ENCODE measurements at places on chromosomes 13 and 19.

DNA sequence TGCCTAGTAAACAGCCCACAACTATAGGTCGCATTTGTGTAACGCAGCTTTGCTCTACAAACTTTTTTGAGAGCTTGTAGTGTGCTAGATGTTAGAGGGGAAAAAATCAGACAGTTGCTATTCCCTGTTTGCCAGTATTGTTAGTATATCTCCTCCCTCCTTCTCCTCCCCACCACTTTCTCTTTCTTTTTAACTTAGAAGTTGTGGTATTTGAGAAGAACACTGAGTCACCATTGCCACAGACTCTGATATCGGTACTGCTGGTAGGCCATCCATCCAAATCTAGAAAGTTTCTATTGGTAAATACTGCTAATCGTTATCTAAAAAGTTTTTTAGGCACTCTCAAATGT, 666 bp downstream of the POMP start:
- DNase-seq: no peak

- DNase-seq: no peak
Observed at GRCh38 chr13:80604098-80604497, 263.2 kb upstream of the SPRY2 start.

GRCh38 chr19:48969276-48970138, 4.4 kb downstream of the FTL start:
- no peak for DNase-seq

DNA sequence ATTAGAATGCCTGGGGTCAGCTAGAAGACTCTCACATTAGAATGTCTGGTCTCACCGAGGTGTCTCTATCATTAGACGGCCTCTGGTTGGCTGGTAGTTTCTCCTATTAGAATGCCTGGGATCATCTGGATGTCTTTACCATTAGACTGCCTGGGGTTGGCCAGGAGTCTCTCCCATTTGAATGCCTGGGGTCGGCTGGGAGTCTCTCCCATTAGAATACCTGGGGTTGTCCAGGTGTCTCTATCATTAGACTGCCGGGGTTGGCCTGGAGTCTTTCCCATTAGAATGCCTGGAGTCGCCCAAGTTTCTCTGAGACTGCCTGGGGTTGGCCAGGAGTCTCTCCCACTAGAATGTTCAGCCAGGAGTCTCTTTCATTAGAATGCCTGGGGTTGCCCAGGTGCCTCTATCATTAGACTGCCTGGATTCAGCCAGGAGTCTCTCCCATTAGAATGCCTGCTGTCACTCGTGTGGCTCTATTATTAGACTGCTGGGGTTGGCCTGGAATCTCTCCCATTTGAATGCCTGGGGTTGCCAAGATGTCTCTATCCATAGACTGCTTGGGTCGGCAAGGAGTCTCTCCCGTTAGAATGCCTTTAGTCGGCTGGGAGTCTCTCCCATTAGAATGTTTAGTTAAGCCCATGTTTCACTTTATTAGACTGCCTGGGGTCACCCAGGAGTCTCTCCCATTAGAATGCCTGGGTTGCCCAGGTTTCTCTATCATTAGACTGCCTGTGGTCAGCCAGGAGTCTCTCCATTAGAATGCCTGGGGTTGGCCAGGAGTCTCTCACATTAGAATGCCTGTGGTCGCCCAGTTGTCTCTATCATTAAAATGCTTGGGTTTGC, 1467.8 kb downstream of the UQCRFS1 start:
- DNase-seq: no peak

DNA sequence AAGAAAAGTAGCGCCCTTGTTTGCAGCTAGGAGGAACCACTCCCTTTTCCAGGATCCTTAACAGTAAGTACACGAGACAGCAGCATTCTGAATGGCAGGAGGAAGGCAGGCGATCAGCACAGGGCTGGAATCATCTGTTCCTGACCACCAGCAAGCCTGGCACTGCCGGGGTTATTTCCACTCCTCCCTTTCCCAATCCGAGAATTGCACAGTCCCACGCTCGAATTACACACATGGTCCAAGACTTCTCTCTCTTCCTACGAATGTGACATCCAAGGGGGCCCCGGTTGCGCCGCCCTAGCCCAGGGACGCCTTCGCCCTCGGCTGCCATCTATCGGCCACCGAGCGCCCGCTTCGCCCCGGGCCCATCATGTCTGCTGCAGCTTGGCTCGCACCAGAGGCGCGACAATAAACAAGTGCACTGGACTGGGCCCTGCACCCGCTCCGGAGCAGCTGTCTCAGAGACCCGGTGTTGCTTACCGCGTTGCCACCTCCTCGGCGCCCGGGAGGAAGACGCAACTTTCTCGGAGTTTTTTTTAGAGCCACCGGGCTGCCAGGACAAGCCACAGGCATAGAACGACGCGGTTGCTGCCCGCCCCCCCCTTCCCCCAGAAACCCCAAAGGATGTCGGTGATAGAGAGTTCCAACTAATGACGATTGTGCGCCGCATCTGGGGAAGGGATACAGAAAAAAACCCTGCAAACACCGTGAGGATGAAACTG, at the start of gene SLITRK5:
SLITRK5 (plus strand) TSS at position 341 of the 722 bp plus-strand sequence. CDS start 4,018 bp downstream, outside the sequence.
- DNase-seq: peak; percentile 96

GRCh38 chr13:42055500-42056085, 7.1 kb downstream of the DGKH start:
- no peak for DNase-seq

DNA sequence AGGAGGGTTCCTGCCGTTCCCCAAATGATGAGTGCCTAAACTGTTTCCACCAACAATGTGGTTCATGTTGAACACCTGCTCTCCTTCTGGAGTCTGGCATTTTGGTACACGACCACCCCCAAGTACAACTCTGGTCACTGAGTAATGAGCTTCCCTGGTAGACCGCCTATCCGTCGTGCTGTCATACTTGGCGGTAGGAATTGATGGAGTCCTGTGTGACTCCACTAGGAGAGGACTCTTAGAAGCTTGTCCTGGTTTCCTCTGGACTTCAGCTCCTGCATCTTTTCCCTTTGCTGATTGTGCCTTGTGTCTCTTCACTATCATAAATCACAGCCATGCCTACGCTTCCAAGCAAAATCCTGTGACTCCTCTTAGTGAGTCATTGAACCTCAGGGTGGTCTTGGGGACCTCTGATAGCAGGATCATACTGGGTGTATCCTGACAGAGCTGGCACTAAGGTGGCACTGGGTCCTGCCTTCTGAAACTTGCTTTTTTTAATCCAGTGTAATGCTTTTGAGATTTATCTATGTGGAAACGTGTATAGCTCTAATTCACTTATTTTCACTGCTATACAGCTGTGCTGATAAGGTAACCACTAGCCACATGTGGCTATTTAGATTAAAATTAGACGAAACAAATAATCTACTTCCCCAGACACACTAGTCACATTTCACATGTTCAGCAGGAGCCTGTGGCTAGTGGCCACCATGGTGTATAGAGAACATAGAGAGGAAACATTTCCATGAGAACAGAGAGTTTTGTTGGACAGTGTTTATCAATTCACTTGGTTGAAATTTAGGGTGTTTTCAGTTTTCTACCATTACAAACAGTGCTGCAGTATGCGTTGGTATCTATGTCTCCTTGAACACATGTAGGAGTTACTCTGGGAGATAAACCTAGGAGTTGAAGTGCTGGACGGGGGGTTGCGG, 6.1 kb upstream of the ASF1B start:
- DNase-seq: no peak

GRCh38 chr19:49847731-49848696, 2.9 kb upstream of the PTOV1 start:
- DNase-seq: no peak

Data from WERI-Rb-1 (cell line).